Prostate gland (tissue), 2 donors: ENCODE measurements at places on chromosomes 7 and 10. TPM values are rescaled to one million over a fixed set of nuclear protein-coding genes. Genes with fewer than 3 reads are reported as not detected.
A peak's percentile ranks its signal among the peaks of the same experiment; 100 is the strongest.

- no peaks in the 10 kb centered on the region for H3K36me3 ChIP-seq
- no peak for DNase-seq
- no peak overlapping the region for H3K4me3 ChIP-seq
- no peaks in the 10 kb centered on the region for H3K27me3 ChIP-seq
- no peaks in the 10 kb centered on the region for H3K4me1 ChIP-seq
Measured at GRCh38 chr10:117454502-117454901, 79.3 kb upstream of the PDZD8 start.

DNA sequence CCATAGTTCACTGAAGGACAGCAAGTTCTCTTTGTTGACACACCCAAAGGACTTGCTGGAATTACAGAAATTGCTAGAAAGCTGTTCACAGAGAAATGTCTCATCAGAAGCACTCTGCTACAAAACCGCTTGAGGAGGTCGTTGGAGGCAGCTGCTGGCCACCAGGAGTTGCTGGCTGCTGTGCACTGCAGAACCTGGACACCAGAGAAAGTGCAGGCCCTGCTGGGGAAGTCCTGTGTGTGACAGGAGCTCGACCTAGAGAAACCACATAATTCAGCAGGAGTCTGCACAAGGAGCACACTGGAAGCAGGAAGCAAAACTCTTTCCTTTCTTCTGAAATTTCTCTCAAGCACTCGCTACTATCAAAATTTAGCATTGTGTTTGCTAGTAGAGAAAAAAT lies 461.5 kb upstream of the GHITM start:
- no peaks in the 10 kb centered on the region for H3K36me3 ChIP-seq
- no peaks in the 10 kb centered on the region for H3K4me1 ChIP-seq
- no peak overlapping the region for H3K27ac ChIP-seq
- no peak overlapping the region for H3K4me3 ChIP-seq

DNA sequence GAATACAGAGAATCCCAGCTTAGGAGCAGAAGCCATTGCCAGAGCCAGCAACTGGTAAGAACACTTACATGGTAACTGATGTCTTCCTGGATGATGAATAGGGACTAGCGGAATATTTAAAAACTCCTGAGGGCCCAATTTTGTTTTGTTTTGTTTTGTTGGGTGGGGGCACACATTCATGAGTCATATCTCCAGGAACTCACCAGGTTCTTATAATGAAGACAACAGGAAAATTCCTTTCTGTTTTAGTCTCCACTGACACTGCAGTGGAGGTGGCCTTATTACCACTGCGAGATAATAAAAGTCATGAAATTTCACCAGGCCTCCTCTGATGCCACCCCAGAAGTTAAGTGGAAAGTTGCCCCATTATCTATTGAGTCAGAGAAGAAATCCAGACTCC lies 6.6 kb upstream of the CUZD1 start:
- H3K27me3 ChIP-seq, result no peaks in the 10 kb centered on the region
- no peak for DNase-seq
- H3K36me3 ChIP-seq, result no peaks in the 10 kb centered on the region
- H3K27ac ChIP-seq, result no peak overlapping the region

- no peak for DNase-seq
- no peak overlapping the region for H3K4me3 ChIP-seq
- no peaks in the 10 kb centered on the region for H3K27me3 ChIP-seq
- H3K4me1 ChIP-seq, result peaks cover 8% of the 10 kb centered on the region
- H3K27ac ChIP-seq, result no peak overlapping the region
- H3K36me3 ChIP-seq, result no peaks in the 10 kb centered on the region
Measured at GRCh38 chr7:2617325-2617905, 14.4 kb upstream of the TTYH3 start.

- H3K27ac ChIP-seq, result peak overlapping the region; percentile 95
- H3K27me3 ChIP-seq, result no peaks in the 10 kb centered on the region
- no peaks in the 10 kb centered on the region for H3K36me3 ChIP-seq
- DNase-seq, result no peak
Measured at GRCh38 chr7:148543-148931, 43.8 kb upstream of the FAM20C start.

- H3K27ac ChIP-seq, result no peak overlapping the region
- no peaks in the 10 kb centered on the region for H3K36me3 ChIP-seq
- DNase-seq, result no peak
- H3K4me3 ChIP-seq, result no peak overlapping the region
- H3K27me3 ChIP-seq, result no peaks in the 10 kb centered on the region
Measured at GRCh38 chr10:95187617-95188016, 6.4 kb upstream of the ACSM6 start.

Gene CNOT4
- 44.7 TPM for total RNA-seq

GRCh38 chr10:132001238-132001972 lies 19.7 kb upstream of the BNIP3 start:
- peaks cover 26% of the 10 kb centered on the region for H3K4me1 ChIP-seq
- peak overlapping the region; percentile 57 for H3K27ac ChIP-seq
- DNase-seq, result peak; percentile 47
- H3K36me3 ChIP-seq, result no peaks in the 10 kb centered on the region
- no peaks in the 10 kb centered on the region for H3K27me3 ChIP-seq
